ENCODE measurements at places on chromosomes 6 and 20. TPM values are rescaled to one million over a fixed set of nuclear protein-coding genes. Genes with fewer than 3 reads are reported as not detected.

Gene MYLIP
- total RNA-seq, result 40.3 TPM

Gene PPP1R14C
- total RNA-seq, result 11.1 TPM

Gene SCRT2
- not detected for total RNA-seq

GRCh38 chr6:158476389-158476788 is 83.5 kb upstream of the TMEM181 start:
- DNase-seq, result no peak

- peak; percentile 70 for DNase-seq
These were observed 135.0 kb upstream of the RIPOR2 start for GRCh38 chr6:25070547-25071366.

GRCh38 chr6:6798448-6798860 is 209.9 kb downstream of the LY86 start:
- DNase-seq, result no peak
